ENCODE measurements at places on chromosomes 12 and 14.
A peak's percentile ranks its signal among the peaks of the same experiment; 100 is the strongest.

- DNase-seq = no peak
These were observed 85.3 kb downstream of the PRKCH start for GRCh38 chr14:61406675-61407074.

GRCh38 chr14:85948153-85948552, 418.2 kb downstream of the FLRT2 start:
- DNase-seq = no peak

GRCh38 chr14:101475456-101476257, 85.6 kb upstream of the DIO3 start:
- DNase-seq = no peak

DNA sequence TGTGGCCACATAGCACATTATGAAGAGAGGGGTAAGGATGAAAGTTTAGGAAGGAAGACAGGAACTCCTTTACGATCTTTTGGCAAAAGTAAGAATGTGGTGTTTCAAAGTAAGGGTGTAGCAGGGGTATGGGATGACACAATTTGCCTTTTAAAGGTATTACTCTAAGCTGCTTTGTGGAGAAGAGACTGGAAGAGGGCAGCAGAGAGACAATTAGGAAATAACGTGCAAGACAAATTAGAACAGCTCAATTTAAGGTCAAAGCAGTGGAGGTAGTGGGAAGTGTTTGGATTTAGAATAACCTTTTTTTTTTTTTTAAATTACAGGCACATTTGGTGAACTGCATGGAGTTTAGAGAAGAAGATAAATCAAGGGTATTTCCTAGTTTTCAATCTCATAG, 342.6 kb downstream of the NOVA1 start:
- no peak for DNase-seq

DNA sequence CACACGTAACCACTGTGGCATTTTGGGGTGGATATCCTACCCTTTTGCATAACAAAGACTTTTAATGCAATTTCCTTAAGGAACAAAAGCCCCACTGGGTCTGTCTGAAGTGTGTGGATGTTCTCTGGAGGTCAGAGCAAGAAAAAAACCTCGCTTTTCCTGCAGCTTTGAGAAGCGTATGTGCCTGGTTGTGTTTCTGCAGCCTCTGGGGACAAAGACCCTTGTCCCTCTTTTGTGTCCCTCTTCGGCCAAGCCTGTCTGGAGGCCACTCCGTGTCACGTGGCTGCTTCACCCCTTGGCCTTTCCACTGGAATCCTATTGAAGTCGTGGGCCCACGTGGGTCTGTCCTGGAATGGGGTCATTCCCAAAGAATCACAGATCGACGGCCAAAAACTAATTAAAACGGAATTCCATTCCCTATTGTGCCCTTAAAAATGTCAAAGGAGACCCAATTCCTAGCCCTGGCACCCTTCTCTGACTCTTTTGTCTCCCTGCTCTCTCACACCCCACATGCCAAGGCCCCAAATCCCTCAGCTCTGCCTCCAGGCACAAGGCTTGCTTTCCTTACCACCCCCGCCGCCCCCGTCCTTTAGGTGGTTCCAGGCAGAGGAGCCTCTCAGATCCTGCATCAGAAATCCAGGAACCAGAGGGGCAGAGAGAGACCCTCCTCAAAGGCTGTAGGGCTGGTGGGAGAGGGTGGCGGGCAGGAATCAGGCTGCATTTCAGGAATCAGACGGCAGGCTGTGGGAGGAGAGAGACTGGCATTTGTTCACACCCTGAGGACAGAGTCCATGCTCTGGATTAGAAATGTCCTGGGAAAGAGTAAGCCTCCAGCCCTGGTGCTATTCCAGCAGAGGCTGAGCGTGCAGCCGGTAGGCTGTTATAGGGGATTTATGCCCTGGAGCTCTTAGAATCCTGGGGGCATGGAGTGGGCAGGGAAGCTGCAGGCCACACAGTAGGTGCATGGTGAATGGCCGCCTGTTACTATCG, 12.6 kb upstream of the CYP46A1 start:
- no peak for DNase-seq

- DNase-seq = peak; percentile 22
These were observed 425.8 kb upstream of the ATXN7L3B start for GRCh38 chr12:74111688-74112360.

DNA sequence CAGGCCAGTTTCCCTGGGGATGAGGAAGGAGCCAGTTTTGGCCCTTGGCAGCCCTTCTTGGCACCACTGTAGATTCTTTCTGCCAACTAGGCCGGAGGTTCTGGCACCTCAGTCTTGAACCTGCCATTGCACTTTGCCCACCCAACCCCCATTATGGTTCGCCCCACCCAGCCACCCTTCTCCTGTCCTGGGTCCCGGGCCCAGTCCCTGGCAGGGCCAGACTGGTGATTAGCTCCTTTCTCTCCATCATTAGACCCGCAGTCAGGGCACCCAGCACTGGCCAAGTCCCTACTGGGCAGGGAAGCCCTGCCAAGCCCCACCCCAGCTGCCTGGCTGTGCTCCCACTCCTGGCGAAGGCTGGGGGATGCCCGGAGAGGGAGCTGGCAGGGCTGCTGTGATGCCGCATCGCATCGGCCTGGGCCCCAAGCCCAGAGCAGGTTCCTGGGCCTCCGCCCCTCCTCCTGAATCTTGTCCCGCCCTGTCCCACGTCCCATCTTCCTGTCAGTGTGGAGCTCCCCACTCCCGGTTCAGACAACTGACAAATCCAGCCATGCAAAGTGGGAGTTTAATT, 9.8 kb downstream of the FAM222A start:
- no peak for DNase-seq

DNA sequence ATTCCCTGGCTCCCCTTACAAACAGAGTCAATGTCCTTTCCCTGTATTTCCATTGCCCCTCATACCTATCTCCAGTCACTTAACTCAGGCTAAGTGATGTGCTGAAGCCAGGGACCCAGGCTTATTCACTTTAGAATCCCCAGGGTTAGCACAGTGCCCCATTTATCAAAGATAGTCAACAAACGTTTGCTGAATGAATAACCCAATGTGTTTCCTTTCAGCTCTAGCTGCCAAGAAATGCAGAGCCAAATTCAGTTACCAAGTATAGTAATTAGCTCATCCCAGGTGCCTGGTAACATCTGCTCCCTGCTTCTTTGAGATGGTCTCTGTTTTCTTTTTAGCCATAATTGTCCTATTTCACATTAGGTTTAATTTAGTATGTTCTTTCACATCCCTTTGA, 189.5 kb downstream of the PHLDA1 start:
- DNase-seq = no peak

DNA sequence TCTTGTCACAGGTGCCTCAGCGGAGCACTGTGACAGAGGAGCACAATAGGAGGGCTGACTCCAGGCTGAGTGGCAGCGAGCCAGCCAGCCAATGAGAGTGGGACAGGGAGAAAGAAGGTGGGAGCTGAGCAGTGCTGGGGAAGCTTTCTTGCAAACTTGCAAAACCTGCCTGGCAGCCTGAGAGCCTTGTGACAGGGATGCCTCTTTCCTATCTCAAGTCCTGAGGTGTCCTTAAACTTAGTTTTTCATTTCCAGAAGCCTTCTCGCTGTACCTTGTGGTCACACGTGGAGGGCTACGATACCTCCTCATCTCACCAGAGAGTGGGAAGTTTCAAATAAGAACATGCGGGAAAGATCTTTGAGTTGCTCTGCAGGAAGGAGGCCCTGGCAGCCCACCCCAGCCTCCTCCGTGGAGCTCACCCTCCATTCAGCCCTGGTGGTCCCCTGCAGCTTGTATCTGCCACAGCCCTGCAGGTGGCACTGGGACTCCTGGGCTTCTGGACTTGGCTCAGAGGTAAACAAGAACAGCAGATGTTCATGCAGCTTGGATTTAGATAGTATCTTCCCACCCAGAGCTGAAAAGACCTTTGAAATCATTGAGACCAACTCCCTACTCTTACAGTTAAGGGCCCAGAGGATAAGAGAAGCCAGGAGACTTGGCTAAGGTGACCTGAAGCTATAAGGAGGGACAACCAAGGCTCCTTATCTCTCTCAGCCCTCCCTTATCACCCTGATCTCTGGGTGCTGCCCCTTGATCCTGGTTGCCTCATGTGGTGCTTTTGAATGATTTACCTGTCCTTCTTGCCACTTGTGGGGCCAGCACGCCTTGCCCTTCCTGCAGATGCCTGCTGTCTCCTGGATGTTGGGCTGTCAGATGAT, 153.5 kb upstream of the MAX start:
- DNase-seq = peak; percentile 85

GRCh38 chr12:69068448-69068847, 135.5 kb upstream of the CPM start:
- DNase-seq = no peak

DNA sequence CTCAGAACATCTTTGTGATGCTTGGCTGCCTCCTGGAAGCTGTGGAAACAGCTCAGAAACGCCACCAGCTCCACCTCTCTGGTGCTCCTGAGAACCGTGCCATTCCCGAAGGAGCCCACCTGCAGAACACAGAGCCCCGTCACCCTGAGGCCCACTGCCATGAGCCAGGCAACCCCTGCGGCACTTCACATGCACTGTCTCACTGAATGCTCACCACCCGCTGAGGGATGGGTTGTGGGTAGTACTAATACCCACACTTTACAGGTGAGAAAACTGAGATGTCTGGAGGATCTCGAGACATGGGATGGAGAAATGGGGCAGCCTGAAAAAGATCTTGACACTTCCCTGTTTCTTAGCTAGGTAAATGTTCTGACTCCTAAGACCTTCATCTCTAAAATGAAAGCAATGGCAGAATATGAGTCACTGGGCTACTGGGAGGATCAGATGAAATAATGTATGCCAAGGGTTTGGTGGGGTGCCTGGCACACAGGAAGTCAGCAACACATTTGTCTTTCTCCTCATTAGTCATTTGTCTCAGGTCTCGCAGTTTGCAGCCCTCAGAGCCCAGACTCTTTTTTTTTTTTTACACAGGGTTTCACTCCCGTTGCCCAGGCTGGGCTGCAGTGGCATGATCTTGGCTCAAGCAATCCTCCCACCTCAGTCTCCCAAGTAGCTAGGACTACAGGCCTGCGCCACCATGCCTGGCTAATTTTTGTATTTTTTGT, 5.3 kb downstream of the OASL start:
- DNase-seq = no peak

DNA sequence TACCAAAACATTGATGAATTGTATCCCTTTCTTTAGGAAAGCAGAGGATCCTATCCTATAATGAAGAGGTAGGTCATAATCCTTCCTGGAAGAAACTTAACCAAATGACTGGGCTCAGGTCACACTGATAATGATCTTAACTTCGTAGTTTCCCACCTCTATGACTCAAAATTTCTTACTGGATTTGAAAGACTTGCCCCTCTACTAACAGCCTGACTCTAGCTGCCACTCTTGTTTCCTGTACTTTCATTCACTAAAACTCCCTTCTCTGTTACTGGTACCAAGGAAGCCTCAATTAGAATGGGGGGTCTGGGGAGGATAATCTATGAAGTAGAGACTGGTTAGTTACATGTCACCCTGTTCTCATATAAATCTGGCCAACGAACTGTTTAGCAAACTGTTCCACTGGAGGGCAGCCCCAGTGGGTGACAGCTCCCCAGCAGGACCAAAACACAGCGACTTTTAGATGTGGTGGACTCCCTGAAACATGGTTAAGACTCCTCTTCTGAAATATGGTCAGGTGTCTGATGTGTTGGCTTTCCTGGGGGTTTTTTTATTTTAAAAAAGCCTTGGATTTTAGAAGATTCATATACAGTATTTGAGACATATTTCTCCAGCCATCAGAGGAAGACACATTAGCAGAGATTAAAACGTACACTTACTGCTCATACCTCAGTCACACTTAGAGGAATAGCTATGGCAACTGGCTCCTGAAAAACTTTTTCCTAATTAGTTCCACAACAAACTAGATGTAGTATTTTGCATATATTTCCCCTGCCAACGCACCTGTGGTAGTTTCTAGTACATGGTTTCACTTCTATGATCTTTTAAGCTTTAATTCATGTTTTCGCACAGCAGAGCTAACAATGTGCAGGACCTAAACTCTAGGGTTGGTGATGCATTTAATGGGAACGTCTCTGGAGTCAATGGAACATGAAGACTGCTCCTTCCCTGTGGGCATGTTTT, 72.3 kb downstream of the ACADS start:
- DNase-seq = no peak

DNA sequence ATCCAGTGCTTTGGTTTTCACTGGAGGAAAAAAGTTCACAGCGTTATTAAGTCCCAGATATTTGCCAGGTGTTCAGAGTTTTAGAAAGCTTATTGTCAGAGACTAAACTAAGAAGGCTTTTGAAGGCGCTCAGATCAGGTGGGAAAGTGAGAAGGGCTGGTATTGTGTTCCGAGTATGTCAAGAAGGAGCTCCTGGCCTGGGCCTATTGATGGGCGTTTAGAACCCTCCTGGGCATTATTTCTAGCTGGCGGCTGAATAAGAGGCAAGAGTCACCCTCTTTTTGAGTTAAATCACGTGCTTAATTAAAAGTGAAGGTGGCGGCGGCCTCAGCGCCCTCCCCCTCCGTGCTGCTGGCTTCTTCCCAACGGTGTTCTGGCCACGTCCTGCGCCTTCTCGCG, 20.9 kb upstream of the GNS start:
- no peak for DNase-seq

DNA sequence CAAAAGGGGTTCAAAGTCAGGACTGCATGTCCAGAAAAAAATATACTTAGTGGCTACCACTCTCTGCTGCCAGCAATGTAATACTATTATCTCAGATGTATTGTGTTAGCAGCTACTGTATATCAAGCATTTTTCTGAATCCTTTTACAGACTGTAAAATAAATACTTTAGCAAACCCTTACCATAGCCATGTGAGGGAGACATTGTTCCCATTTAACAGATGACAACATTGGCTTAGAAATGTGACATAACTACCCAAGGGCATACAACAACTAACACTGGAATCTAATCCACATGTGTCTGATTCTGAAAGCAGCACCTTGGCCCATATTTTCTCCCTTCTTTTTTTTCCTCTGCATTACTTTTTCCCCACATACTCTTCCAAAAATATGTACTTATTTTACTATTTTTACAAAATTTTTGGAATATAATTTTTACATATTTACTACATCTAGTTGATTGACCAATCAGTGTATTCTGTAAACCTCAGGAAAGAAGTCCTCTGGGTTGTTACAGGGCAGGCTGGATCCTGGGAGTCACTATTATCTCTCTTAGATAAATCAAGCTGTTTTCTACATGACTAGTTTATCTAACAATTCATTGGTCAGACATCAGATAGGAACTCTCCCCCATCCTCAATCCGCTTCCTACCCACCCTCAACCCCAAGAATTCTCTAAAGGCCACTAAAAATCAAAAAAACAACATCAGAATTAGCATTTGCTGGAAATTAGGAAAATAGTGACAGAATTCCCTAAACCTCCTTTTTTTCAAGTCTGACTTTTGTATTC, 154.1 kb downstream of the BTG1 start:
- DNase-seq = no peak
